Activated CD4-positive, alpha-beta T cell treated with anti-CD3 and anti-CD28 coated beads for 4 hours (primary cell): ENCODE measurements at places on chromosomes 1 and 21.

DNA sequence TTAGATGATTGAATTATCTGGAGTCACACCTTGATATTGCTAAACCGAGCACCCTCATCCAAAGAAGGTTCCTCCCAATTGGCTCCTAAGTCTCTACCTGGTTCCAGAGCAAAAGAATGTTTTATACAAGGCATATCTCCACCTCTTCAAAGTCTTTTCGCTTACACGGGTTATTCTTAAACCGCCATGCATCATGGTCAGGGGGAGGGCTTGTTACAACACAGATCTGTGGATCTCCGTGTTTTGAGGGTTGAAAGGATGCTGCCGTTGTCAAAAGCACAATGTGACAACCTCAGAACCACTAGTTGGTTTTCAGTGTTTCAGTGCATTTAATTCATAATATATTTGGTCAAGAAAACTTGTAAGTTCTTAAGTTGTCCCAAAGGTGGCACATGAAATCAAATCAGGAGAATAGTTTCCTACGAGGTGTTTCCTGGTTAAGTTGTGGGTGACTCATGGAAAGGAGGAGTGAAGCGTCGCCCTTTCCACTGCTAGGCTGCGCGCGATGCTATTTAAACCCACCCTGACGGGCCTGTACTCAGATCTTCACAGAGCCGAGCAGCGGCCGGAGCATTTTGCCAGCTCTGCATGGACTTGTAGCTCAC is 1531.6 kb upstream of the TPTE start:
- DNase-seq, result no peak

- DNase-seq, result no peak
These were observed 134.0 kb downstream of the DMRTB1 start for GRCh38 chr1:53592985-53593757.

GRCh38 chr1:14113841-14114567 is 414.0 kb downstream of the PRDM2 start:
- DNase-seq, result no peak

DNA sequence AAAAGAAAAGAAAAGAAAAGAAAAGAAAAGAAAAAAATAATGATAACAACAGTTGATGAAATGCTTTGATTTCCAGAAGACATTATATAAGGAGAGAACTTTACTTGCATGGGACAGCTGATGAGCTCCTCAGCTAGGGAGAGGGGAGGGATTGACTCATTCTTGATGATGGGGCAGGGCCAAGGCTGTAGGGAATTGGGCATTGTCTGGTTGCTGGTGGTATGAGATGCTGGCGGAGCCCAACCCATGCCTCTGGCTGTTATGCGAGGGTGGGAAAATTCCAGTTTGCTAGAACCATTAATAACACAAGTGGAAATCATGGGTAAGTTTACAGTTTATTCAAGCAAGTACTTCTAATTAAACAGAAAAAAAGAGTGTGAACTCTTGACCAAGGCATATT is 36.0 kb upstream of the KIF26B start:
- no peak for DNase-seq

- DNase-seq, result no peak
These were observed 54.0 kb upstream of the LRP8 start for GRCh38 chr1:53381790-53382401.

DNA sequence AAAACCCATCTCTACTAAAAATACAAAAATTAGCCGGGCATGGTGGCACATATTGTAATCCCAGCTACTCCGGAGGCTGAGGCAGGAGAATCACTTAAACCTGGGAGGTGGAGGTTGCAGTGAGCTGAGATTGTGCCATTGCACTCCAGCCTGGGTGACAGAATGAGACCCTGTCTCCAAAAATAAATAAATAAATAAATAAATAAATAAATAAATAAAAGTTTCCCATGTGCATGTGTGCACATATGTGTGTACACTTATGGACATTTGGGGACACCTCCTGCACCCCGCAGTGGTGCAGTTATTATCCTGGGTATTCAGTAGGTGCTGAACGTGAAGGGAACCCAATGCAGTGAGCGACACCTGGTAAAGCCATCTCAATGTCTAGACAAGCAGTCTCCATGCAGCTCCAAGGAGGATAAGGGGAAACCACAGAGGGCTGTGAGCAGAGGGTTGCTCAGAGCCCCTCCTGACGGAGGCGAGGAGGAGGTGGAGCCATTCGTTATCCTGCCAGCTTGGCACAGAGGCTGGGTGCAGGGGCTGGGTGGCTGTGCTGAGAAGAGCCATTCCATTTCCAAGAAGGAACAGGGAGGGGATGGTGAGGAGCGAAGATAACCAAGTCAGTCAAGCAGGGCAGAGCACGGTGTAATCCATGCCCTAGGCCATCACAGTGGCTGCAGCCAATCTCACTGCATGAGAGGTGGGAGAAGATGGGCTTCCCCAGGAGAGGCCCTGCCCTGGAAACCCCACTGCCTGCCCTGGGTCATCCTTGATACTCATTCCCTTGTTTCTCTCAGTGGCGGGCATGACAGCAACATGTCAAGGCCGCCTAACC is 25.6 kb downstream of the UBIAD1 start:
- no peak for DNase-seq

DNA sequence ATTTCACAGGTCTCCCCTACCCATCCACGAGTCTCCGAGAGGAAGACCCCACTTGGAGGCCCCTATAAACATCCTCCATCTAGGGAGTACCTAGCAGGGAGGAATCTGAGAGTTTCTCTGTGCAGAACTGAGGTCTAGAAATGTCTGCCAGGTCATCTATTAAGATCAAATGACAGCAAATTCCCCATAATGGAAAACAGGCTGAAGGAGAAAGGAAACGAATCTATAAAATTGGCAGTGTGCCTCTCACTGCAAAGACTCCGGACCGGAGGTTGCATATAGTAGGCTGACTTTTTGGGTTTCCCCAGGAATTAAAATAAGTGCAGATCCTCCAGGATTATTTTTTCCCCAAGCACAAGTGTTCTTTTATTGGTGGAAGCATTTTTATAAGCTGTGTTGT is 57.7 kb downstream of the NMNAT2 start:
- no peak for DNase-seq

GRCh38 chr1:211378844-211379243 is 52.2 kb downstream of the TRAF5 start:
- DNase-seq, result no peak

GRCh38 chr1:54367613-54368012 is 38.6 kb downstream of the SSBP3 start:
- DNase-seq, result no peak

DNA sequence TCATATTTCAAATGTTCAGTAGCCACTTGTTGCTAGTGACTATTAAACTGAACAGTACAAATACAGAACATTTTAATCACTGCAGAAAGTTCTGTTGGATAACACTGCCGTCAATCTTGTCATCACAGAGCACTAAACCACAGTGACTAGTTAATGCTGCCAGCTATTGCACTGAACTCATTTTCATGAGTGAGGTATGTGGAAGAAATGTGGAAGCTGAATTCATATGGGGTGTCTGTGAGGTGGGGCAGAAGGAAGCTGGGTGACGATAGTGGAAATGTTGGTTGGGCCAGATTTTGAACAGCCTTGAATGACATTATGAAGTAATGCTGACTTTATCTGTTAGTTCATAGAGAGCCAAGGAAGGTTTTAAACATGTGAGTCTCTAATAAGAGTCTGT is 49.6 kb downstream of the OSBPL9 start:
- DNase-seq, result no peak

GRCh38 chr1:222096883-222097282 is 355.0 kb upstream of the DUSP10 start:
- DNase-seq, result no peak

DNA sequence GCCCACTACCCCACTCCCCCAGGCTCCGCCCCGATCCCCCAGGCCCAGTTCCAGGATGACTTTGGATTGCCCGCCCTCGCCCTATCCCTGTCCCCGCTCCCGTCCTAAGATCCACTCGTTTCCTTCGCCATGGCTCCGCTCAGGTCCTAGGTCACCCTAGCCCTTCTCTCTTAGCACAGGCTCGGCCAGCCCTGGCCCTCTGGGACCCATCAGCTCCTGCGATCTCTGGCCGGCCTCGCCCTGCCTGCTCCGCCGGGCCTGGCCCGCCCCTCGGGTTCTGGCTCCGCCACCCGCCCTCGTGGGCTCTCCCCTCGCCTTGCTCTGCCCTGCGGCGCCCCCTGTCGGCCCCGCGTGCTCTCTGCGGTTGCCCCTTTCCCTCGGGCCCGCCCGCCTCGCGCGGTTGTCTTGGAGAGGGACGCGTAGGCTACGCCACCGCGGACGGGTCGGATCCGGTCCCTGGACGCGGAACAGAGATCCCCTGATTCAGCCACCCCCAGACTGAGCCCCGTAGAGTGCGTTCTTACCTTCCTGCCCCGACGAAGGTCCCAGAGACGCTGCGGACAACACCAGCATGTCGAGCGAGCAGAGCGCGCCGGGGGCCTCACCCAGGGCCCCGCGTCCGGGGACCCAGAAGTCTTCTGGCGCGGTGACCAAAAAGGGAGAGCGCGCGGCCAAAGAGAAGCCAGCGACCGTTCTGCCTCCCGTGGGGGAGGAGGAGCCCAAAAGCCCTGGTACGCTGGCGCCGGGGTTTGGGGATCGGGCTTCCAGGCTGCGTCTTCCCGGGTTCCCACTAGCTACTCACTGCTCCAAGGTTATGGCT is at the start of gene LRRC71:
Gene LRRC71, plus strand, starts transcription at position 400 of the 820 bp plus-strand sequence. Its CDS starts 172 bp downstream, at position 572.
- DNase-seq, result peak; percentile 53

DNA sequence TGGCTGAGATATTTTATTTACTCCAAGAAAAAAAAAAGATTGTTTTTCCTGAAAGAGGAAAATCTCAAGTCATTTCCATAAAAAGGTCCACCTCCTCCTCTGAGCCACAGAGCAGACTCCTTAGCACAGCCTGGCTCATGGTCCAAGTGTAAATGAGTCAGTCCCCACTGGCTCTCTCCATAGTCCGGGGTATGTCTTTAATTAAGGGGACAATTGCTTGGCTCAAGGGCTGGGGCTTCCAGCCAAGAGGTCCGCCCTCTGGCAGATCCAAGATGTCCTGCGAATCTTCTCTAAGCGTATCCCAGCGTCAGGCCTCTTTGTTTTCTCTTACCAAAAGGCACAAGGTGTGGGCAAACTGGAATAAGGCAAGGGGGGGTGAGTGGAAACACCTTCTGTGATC is 33.3 kb downstream of the FOXD2 start:
- no peak for DNase-seq

DNA sequence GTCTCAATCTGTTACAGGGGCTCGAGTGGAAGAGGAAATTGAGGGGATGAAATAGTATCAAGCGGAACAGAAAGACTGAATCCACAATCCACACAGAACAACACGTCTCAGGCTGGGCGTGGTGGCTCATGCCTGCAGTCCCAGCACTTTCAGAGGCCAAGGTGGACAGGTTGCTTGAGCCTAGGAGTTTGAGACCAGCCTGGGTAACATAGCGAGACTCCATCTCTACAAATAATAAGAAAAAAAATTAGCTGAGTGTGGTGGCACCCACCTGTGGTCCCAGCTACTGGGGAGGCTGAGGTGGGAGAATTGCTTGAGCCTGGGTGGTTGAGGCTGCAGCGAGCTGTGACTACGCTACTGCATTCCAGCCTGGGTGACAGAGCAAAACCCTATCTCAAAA is 25.7 kb downstream of the VPS26C start:
- DNase-seq, result no peak
